ENCODE measurements at places on chromosomes 1 and 21.

GRCh38 chr21:43590194-43590593, 69.1 kb downstream of the HSF2BP start:
- no peak for DNase-seq

- no peak for DNase-seq
These were observed at the start of gene MYOG for GRCh38 chr1:203085528-203086406. Gene MYOG, minus strand, starts transcription at chr1:203086012. Its CDS starts 51 bp downstream, at chr1:203085961.

- no peak for DNase-seq
These were observed 131.2 kb downstream of the AK5 start for GRCh38 chr1:77412820-77413530.

- no peak for DNase-seq
These were observed 12.6 kb downstream of the FALEC start for GRCh38 chr1:150528196-150528595.

DNA sequence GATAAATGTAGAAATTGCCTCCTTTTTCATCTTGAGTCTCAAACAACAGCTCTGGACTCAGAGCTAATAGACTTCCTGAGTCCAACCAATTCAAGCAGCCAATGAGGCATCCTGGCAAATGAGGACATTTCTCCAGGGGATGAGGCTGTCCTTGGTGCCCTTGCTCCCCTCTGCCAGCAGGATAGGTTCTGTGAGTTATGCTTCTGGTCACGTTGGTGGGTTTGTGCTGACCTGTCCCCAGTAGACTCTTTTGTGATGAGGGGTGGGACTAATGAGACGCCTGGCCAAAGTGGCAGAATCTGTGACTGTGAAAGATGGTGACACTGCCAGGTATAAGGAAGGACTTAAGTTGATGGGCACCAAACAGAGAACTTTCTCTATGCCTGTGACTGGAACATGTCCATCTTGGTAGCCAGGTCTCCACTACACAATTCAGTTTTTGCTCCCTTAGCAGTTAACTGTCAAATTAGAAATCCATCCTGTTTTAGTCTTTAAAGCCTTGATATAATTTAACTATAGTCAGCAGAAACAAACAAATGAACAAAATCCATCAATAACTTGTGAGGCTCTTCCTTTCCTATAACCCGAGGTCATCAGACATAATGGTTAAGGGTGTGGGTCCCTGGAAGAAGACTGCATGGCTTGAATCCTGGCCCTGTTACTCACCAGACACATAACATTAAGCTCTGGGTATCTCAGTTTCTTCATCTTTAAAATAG, 35.7 kb upstream of the THEM4 start:
- DNase-seq = no peak

DNA sequence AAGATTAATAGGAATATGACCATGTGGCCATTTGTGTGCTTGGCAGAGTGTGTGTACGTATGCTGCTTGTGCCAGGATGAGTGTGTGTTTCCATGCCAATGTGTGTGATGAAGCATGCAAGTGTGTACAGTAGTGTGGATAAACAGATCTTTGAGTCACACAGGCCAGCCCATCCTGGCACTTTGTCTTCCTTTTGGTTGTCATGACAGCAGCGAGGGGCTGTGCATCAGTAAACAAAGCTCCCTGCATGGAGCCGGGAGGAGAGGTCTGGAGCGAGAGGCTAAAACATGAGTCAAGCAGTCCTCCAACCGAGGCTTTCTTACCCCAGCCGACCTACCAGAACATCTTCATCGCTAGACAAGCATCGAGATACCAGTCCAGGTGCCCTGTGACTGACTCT, 221.2 kb downstream of the CACNA1E start:
- peak; percentile 81 for DNase-seq

DNA sequence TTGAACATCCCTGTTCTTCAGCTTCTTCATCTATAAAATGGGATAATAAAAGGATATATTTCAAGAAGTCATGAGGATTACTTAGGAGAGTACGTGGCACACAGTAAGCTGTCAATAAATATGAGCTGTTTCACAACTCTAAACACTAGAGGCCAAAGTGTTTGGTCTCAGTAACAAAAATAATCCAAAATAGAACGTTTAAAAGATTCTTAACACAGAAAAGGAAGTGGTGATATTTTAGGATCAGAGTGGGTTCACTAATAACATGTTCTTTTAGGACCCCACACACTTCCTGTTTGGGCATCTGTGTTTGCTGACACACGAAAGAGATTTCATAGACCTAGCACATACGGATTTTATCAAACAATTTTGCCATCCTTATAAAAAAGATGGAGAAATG, 32.9 kb downstream of the TNFSF18 start:
- DNase-seq = no peak

DNA sequence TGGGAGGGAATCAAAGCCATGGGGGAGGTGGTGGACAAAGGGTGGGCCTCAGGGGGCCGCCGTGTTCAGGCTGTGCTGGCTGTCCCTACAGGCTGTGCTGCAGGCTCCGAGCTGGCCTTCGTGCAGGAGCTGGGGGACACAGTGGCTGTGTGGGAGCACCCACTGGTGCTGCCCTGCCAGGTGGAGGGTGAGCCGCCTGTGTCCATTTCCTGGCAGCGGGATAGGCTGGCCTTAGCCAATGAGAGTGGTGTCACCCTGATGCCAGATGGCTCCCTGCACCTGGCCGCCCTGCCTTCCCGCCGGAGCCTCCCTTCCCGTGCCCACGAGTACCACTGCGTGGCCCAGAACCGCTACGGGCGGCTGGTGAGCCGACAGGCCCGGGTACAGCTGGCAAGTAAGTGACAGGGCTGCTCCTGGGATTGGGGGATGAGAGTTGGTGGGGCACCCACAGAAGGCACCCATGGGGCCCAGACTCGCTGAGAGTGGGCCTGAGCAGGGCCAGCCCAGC, 20.2 kb downstream of the SLC27A3 start:
- no peak for DNase-seq

GRCh38 chr1:33013791-33014190, 22.9 kb downstream of the AK2 start:
- no peak for DNase-seq

GRCh38 chr1:84621553-84621952, 47.3 kb upstream of the CTBS start:
- no peak for DNase-seq

GRCh38 chr21:37944496-37944895, 28.2 kb upstream of the KCNJ6 start:
- DNase-seq = no peak

DNA sequence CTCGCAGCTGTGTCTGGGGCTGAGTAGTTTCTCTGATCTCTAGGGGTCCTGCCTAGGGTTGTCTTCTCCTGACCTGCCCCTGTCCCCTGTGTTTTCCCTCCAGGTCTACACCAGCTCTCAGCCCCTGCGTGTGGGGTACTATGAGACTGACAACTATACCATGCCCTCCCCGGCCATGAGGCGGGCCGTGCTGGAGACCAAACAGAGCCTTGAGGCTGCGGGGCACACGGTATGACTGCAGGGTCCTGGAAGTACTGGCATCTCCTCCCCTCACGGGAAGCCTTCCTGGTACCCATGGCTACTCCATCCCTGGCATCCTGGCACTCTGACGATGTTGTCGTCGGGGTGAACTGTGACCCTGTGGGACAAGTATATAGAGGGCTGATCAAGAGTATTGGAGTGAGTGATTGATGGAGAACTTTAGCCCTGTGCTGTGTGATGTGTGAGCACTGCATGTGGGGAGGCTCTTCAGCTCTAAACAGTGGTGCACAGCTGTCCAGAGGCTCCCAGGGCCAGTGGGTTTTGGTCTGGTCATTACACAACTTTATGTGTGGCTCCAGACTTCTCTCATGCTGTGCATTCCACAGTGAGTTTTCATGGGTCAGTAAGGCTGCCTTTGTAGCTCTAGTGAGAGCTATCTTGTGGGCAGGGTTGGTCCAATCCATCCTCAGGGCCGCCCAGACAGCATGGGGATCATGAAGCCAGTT, 14.4 kb downstream of the FAAH start:
- no peak for DNase-seq

DNA sequence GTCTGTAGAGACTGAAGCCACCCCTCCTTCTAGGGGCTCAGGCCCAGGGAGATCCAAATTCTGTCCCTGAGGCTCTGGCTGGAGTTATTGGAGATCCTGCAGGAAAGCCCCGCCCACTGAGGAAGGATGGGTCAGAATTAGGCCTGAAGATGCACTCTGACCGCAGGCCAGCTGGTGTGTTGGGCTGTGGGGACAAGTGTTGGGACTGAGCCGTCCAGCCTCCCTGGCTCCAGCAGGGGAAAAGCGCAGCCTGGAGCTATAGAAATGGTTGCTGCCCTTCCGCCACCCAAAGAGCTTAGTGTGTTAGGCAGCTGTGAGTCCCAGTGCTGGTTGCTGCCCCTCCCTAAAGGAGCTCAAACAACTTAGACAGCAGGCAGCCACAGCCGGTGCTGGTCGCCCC, 33.0 kb upstream of the PRRX1 start:
- DNase-seq = no peak

DNA sequence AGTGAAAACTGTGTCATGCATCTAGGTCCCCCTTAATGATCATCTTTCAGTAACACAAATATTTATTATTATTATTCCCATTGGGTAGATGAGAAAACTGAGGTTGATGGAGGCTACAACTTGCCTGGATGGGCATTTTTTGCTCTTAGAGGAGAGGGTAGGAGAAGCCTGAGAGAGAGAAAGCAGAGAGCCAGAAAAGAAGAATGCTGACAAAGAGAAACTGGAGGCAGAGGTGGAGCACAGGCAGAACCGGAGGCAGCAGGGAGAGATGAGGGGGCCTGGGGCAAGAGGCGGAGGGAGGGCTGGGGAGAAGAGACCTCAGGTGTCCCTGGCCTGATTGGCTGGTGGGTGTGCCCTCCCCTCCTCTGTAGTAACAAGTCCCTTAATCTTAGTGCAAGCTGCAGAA, 4.1 kb downstream of the BLACAT1 start:
- DNase-seq = no peak

DNA sequence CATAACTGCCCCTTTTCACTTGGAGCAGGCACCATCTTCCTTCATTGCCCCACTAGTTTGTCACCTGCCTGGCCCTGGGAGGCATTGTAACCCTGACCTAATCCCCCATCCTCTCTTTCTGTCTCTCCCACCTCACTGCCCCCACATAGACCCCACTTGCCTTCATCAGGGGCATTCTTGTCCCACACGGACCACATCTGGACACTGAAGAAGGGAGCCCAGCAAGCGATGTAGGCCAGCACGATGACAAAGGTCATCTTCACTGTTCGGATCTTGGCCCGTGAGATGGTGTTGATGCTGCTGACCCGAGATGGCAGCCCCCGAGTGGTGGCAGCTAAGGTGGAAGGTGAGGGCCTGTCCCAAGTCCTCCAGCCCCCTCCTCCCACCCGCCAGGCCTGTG, 1.4 kb downstream of the AVPR1B start:
- no peak for DNase-seq

GRCh38 chr1:230231774-230232145, 164.7 kb downstream of the GALNT2 start:
- DNase-seq = no peak

- DNase-seq = no peak
These were observed 257.7 kb downstream of the FAF1 start for GRCh38 chr1:50702395-50702794.

- DNase-seq = no peak
These were observed 13.1 kb upstream of the SLC30A1 start for GRCh38 chr1:211591980-211592493.

- no peak for DNase-seq
These were observed 66.3 kb upstream of the SLC45A1 start for GRCh38 chr1:8251635-8252034.

DNA sequence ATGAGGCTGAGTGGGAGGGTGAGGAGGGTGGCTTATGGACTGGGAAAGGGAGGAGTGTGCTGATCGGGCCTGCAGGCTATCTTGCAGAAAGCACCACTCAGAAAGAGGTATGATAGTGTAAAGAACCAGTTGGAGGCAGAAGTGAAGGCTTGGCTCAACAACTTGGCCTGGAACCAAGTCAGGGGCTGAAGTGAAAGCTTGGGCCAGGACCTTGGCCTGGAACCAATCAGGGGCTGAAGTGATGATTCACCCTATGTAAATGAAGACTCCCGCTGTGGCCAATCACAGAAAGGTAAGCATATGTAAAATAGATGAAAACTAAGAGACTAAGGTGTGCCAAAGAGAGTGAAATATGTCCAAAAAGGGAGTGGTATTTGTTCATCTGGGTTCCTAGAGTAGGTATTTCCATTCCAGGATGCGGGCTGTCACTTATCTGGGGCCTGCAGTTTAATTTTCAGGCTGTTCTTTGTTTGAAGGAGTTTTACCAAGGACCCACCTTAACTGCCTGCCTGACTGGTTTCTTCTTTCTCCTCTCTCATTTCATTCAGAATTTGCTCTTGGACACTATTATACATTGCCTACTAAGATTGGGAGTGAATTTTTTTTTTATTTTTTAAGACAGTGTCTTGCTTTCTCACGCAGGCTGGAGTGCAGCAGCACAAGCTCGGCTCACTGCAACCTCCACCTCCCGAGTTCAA, 5.1 kb upstream of the RFX5 start:
- DNase-seq = no peak

DNA sequence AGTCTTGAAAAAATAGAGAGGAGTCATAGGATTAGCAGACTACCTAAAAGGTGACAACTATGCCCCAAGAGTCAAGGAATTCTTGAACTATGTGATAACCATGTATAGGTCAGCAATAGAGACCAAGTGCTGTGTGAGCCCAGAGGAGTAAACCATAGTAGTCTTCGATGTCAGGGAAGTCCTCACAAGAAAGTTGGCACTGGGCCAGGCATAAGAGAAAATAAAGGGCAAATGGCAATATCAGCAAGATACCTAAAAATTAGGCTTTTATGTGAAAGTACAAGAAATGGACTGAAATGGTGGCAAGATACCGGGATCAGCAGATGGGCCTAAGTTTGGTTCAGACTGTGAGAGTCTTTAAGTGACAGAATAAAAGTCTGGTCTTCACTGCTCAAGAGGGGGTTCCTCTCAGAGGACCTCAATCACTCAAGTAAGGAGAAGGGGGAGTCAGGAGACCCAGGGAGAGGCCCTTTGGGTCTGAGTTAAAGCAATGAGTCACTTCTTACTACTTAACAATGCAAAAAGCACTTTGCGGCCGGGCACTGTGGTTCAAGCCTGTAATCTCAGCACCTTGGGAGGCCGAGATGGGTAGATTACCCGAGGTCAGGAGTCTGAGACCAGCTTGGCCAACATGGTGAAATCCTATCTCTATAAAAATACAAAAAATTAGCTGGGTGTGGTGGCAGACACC, 95.0 kb downstream of the TEX35 start:
- DNase-seq = no peak

- DNase-seq = no peak
These were observed 91.9 kb downstream of the URB2 start for GRCh38 chr1:229717786-229718576.

DNA sequence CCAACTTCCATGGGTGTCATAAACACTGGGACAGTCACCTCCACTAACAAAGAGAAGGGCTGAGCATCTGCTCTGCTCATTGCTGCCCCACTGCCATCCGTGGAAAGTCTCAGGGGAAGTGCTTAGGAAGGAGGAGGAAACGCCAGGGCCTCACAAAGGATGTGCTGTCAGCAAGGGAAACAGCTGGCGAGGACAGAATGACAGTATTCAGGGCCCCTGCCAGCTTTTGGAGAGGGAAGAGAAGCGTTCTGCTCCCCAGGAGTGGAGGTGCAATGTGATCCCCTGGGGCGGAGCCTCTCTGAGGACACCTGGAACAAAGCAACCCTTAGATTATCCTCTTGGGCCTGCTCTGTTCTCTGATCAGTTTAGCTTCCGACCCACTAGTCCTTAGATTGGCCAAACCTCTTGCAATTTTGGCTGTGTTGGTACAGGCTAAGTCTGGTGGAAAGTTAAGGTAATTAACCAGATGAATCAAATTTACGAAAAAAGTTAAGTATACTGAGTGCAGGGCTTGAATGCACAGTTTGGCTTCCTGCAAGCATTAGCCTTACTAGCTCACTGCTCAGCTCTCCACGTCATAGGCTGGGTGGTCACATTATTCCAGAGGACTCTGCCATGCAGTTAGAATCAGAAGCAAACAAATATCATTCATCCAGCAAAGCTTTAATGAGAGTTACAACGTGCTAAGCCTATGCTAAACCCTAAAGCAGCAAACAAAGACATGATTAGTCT, 170.2 kb upstream of the NFIA start:
- peak; percentile 69 for DNase-seq
